ENCODE measurements at places on chromosomes 2 and 18.

GRCh38 chr2:11624893-11625292, 45.1 kb downstream of the NTSR2 start:
- DNase-seq: no peak

DNA sequence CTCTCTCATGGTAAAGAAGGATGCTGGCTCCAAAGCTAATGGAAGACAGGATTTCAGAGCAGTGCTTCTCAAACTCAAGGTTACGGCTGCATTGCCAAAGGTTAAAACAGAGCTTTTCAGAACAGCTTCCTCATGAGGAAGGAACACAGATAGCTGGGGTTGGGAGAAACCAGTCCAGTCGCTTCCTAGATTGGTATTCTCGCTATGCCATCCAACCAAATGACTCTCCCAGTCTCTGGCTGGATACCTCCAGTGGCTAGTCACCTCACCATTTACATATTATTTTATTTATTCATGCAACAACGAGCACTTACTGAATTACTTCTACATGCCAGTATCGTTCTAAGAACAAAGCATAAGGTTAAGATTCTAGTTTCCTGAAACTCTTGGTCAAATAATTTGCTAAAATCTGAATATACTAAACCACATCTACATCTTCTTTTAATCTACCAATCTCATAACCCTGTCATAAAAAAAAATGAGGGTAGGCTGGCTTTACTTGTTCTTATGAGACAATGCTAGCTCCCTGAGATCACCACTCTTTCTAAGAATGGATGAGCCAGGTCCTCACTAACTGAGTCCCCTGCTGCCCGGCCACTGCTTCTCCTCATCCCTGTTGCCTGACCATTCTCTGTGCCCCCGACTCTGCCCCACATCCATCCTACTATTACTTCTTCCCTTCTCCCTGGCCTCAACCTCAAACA, 20.4 kb downstream of the KDSR start:
- no peak for DNase-seq

GRCh38 chr2:235433860-235434259, 60.0 kb upstream of the AGAP1 start:
- no peak for DNase-seq

DNA sequence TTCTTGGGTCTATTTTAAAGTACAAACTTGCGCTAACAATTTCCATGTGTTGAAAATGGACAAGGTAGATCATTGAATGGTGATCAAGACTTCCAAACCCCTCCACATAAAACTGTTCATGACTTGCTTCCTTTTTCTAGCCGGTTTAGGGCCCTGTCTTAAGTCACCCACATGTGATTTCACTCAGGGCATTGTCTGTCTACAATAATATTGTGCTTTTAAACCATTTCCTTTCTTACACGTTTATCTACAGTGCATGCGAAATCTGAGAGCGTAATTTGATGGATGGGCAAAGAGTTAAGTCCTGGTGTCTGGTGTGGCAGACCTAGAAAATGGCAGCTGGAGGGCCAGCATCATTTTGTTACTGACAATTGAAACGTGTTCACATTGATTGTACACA, 2.0 kb upstream of the ZNF516 start:
- DNase-seq: no peak

All from activated CD4-positive, alpha-beta T cell treated with anti-CD3 and anti-CD28 coated beads for 24 hours (primary cell).